ENCODE measurements at places on chromosomes 6 and 20.

DNA sequence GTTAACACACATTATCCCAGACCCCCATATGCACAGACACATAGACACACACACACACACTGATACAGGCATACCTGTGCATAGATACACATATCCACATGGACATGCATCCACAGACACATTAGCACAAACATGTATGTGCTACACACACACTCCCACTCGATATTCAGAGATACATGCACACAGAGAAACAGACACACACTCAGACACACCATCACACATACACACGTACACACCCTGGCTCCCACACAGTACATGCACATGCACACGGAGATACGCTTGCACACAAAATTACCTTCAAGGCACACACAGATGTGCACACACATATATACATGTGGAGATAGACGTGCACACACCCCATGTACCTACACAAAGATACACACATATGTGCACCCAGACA is 19.7 kb downstream of the RBM38 start:
- DNase-seq, result no peak

GRCh38 chr6:19599796-19600464 is 237.2 kb upstream of the ID4 start:
- no peak for DNase-seq

DNA sequence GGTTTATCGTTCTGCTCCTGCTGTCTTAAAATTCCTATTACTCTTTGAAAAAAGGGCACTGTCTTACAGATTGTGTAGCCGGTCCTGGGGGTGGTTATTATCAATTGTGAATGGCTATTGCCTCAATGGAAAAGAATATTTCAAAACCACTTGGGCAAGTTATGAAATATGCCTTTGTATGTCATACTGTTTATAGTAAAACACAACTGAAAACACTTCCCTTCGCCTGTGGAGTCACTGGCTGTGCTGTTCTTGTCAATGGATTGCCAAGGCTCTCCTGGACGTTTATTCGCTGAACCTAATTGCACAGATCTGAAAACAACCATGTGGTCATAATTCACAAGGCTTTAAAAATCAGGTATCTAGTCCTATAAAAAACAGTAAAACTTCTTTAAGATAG is 47.8 kb upstream of the TAGAP start:
- DNase-seq, result no peak

DNA sequence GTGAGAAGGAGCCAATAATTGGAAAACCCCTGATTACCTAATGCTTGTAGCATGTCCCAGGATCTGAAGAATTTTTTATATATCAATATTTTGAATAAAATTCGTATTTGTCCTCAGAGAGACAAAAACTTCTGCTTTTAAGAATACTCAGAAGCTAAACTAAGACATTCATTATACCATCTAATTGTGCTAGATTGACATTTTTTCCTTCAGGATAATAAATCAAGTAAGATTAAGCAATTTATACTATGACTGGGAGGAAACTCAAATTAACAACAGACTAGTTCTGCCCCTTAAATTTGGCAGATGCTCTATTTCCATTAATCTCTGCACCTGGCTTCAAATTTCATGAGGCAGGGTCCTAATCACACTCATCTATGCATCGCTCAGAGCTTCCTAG is 291.4 kb downstream of the PLCB1 start:
- DNase-seq, result no peak

- DNase-seq, result no peak
Observed at GRCh38 chr6:166109608-166110007, 58.0 kb downstream of the TBXT start.

DNA sequence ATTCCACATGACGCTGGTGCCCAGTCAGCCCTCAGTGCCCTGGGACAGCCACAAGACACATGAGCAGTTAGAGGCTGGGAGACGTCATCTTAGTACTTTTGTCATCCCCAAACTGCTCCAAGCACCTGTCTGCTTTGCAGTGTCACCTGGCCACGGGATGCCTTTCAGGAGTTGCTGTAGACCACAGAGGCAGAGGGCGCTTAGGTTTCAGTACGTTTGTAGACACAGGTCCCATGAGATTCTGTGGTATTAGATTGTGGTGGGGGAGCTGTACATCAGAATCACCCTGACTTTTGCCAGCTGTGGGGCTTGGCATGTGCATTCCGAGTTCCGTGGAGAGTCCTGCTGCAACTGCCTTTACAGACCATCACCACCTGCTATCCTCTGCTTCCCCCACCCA is 16.7 kb downstream of the MAVS start:
- no peak for DNase-seq

- no peak for DNase-seq
Observed at GRCh38 chr6:64266351-64266821, 630.8 kb downstream of the PHF3 start.

GRCh38 chr20:4848041-4848440 is 126.3 kb downstream of the PRND start:
- no peak for DNase-seq

DNA sequence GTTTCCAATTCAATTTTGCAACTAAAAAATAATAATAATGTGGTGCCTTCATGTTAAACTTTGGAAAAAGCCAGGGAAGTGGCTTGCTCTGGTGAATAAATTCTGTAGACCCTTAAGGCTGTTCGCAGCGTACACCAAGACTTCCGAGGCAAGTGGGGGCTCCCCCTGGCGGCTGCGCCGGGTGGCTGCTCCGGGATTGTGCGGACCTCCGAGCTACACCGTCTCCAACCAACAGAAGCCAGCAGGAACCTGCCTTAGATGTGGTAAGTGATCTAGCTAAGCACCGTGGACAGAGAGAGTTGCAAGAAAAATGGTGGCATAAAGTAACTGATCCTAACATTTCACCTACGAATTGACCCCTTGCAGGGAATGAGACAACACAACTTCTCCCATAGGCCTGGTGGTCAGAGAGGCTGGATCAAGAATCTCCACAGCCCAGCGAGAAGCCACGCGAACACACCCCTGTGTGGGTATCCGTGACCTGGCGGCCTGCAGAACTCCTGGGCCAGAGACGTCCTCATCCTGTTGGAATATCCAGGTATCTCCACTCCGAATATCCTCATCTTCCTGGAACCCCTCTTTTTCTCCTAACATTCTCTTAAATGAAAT is 69.6 kb downstream of the TBXT start:
- peak; percentile 11 for DNase-seq

GRCh38 chr6:130958468-130958867 is 104.6 kb downstream of the EPB41L2 start:
- DNase-seq, result no peak

All from hippocampal formation (tissue), 2 donors.